GM23248 (cell line): ENCODE measurements at places on chromosomes 12 and 14. TPM values are rescaled to one million over a fixed set of nuclear protein-coding genes. Genes with fewer than 3 reads are reported as not detected.

Gene RD3L
- not detected in 2 replicates for total RNA-seq

Gene COL2A1
- not detected in 2 replicates for total RNA-seq

Gene OAS1
- total RNA-seq: not detected in 2 replicates

Gene CD4
- not detected in 2 replicates for total RNA-seq

Gene RERG
- not detected in 2 replicates for total RNA-seq

Gene LYZ
- total RNA-seq: not detected in 2 replicates

Gene NTF3
- total RNA-seq: 1.0 and 4.8 TPM in 2 replicates

DNA sequence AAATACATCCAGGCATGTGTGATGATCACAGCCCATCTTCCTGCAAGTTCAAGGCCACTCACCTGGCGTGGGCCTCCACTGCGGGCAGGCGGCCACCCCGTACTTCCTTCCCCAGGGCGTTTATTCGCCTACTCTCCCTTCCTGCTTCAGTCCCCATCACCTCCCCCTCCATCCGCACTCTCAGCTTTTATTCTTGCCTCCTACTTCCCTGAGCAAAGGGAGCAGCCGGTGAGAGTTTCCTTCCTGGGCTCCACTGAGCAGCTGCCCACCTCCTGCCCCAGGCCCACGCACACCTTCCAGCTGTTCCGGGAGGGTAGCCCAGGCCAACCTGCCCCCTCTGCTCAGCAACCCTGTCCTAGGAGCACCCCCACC, 4.1 kb downstream of the CYP46A1 start:
- no peak for DNase-seq

- DNase-seq: peak; percentile 54
Measured at GRCh38 chr12:116818341-116818856, 62.8 kb downstream of the HRK start.

GRCh38 chr12:94879542-94879941, 124.0 kb downstream of the NDUFA12 start:
- no peak for DNase-seq

- DNase-seq: no peak
Measured at GRCh38 chr12:94227066-94227465, 78.7 kb downstream of the PLXNC1 start.

GRCh38 chr12:50276912-50277671, 6.2 kb downstream of the LIMA1 start:
- DNase-seq: peak; percentile 44

- DNase-seq: peak; percentile 6
Measured at GRCh38 chr14:64880221-64881121, 764 bp upstream of the SPTB start.

DNA sequence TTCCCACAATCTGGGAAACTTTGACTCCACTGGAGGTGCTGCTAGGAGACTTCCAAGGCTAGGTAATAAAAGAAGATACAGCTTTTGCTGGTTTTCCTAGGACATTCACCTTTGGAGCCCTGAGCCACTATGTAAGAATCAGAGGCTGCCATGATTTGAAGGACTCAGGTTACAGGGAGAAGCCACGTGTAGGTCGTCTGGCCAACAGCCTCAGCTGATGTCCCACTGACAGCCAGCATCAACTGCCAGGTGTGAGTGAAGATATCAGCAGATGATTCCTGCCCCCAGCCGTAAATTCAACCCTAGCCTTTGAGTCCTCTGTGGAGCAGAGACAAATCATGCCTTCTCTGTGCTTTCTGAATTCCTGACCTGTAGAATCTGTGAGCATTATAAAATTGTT, 27.0 kb downstream of the SMOC1 start:
- no peak for DNase-seq

DNA sequence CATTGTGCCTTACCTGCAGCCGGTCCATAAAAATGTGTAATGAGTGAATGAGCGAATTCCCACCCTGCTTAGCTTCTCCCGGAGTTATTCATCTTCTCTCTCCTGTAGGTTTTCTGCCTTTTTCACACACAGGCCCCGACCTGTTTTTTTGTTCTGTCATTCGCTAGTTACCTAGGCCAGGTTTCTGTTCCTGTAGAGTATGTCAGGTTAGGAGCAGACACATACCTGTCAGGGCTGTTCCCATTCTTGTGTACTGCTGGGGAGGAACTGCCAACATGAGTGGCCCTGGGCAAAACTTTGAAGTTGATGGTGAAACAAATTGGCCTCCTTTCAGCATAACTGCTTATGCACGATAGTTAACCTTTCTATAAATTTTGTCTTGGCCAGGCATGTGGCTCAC, 140.1 kb downstream of the SYNE2 start:
- no peak for DNase-seq

GRCh38 chr14:65198346-65198745, 96.0 kb upstream of the MAX start:
- no peak for DNase-seq
